ENCODE measurements at places on chromosomes 6 and 20.
A peak's percentile ranks its signal among the peaks of the same experiment; 100 is the strongest.

GRCh38 chr20:46523696-46524328, 10.5 kb upstream of the ZNF334 start:
- no peak for DNase-seq

- DNase-seq, result no peak
Measured at GRCh38 chr6:2763345-2763841, 1.8 kb upstream of the WRNIP1 start.

- DNase-seq, result no peak
Measured at GRCh38 chr6:154615483-154616025, 105.1 kb upstream of the CNKSR3 start.

DNA sequence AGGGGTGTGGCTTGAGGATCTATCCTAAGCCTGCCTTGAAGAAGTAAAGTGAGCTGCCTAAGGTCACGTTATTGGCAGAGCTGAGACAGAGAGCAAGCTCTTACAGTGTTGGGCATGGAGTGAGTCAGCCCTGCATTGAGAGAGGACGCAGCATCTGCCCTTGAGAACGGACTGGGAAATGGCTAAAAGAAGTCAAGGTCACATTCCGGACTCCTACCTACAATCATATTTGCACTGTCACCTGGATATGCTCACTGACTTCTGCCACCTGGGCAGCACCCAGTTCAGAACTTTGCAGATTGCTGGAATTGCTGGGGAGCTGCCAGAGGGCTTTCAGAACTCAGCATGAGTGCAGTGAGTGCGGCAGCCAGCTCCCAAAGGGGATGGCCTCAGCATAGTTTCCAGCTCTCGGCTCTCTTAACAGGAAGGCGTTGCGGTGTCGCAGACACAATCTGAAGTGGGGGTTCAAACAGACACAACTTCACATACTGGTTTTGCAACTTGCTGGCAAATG, 199.3 kb upstream of the SGK1 start:
- no peak for DNase-seq

GRCh38 chr6:97586344-97586743, 303.3 kb upstream of the MMS22L start:
- DNase-seq, result peak; percentile 11

DNA sequence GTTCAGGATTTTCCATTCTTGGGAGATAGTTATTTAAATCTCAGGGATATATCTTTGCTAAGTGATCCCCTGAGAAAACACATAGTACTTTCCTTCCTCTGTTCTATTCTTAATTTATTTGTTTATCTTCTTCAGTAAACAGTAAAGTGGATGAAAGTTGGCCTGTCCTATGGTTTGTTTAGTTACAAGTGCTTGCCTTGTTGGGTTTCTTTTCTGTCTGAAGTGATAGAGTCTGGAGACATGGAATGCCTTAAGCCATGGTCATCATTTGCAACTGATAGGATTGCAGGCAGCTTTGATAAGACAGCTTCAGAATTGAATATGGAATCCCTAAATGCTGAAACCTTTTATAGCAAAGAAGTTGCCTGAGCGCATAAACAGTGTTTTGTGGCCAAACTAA, 4.9 kb downstream of the ADGRG6 start:
- no peak for DNase-seq

DNA sequence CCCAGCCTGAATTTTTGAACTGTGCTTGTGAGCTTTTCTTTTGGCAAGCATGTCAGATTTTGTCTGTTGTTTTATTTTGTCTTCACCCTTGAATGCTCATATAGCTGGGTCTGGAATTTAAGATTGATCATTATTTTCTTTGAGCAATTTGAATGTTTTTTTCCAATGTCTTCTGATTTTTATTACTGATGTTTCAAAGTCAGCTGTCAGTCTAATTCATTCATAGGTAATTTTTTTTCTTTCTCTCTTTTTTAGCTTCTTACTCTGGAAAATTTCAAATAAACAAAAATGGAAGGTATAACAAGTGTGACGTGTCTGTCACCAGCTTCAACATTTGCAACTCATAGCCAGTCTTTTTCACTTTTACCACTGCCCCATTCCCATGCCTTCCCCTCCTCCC, 15.1 kb downstream of the ATRN start:
- DNase-seq, result no peak

DNA sequence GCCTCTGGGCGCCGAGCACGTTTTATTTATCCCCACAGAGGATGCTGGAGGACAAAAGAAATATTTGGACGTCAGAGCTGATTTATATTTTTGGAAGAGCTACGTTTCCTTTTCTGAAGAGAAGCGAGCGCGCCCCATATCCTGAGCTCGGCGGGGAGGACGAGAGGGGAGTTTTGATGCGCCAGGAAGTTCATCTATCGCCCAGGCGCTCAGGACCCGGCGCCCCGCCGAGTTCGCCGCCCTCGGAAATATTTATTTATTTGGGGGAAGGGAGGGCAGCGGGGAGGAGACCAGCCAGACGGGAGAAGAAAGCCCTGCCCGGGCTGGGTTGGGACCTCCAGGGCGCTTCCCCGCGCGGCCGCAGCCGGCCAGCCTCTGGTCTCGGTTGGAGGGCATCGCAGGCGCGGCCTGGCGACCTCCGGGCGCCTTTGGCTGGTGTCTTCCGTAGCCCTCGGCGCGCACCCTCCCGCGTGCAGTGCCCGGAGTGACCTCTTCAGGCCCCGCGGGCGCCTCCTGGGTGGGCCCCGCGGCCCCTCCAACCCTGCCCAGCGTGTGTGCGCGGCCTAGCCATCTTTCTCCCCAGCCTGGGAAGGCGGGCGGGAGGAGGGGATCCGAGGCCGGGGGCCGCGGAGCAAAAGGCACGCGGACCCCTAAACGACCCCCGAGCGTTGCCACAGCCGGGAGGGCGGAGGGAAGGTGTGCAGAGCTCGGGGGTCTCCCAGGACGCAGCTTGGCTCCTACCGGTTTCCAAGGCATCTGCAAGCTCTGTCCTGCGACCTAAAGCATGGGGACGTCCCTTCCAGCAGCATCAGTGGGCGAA, 5.4 kb upstream of the FOXF2 start:
- DNase-seq, result peak; percentile 37

DNA sequence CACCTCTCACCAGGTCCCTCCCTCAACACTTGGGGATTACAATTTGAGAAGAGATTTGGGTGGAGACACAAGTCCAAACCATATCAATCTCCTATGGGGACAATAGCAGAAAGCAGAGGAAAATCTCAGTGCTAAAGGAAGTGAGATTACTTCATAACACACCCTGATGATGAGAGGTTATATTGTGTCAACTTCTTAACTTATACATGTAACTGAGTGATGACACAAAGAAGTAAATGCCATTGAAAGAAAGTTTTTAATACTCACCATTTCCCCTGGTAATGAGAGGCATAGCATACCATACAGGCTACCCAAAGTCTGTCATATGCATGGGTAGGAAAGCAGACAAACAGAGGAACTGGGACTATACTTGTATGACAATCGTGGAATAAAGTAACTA, 137.2 kb downstream of the MMUT start:
- no peak for DNase-seq

DNA sequence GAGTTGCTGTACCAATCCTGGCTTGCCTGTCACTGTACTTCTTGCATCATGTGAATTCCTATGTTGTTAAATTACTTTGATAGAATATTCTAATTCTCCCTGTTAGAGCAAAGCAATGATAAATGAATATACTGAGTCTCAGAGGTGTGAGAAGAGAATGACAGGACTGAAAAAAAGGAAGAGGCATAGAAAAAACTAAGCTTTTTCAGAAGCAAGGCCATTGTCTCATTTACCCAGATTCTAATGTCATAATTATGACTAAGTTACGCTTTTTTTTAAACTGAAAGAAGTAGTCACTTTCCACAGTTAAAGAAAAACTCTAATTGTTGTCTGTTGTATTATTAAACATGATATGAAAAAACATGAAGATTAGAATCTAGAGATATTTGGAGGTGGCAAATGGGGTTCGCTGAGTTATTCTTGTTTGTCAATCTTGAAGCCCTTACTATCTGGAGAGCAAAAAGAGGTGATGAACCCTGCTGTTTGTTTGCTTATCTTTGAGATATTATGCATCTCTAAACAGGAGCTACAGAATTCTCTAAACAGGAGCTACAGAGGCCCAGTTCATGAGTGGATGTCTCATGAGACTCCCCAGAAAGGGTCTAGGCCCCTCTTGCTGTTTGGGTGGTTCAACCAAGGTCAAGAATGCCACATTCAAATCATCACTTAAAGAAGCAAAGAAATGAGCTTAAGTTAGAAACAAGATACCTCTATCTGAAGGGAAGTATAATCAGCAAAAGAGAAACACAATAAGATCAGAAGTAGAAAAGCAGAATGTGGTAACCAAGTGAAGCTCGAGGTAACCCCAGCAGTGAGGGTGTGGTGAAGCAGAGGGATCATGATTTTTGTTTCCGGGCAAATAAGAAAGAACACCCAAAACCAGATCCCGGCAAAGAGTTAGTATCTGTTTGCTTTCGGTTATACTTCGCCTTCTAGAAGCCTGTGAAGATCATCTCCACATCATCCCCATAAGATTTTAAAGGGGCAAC, 33.3 kb upstream of the THEMIS start:
- no peak for DNase-seq

- DNase-seq, result no peak
Measured at GRCh38 chr6:28125401-28125800, 992 bp downstream of the ZSCAN16 start.

DNA sequence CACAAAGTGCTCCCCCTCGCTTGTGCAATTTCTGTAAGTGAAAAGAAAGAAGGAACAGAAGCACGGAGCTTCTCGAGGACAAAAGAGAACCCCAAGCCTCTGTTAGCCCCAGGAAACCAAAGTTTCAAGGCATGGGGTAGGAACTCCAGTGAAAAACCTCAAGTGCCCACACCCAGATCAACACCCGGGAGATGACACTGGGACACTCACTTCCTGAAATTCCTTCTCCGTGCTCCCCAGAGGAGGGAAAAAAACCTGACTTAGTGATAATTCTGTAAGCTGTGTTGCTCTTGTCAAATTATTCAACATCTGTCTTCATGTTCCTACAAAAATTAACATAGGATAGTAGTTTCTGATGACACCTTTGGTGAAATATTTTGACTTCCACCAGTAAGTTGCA, 4.6 kb downstream of the MDGA1 start:
- DNase-seq, result no peak

GRCh38 chr6:36130667-36131510, 576 bp downstream of the MAPK13 start:
- peak; percentile 79 for DNase-seq

DNA sequence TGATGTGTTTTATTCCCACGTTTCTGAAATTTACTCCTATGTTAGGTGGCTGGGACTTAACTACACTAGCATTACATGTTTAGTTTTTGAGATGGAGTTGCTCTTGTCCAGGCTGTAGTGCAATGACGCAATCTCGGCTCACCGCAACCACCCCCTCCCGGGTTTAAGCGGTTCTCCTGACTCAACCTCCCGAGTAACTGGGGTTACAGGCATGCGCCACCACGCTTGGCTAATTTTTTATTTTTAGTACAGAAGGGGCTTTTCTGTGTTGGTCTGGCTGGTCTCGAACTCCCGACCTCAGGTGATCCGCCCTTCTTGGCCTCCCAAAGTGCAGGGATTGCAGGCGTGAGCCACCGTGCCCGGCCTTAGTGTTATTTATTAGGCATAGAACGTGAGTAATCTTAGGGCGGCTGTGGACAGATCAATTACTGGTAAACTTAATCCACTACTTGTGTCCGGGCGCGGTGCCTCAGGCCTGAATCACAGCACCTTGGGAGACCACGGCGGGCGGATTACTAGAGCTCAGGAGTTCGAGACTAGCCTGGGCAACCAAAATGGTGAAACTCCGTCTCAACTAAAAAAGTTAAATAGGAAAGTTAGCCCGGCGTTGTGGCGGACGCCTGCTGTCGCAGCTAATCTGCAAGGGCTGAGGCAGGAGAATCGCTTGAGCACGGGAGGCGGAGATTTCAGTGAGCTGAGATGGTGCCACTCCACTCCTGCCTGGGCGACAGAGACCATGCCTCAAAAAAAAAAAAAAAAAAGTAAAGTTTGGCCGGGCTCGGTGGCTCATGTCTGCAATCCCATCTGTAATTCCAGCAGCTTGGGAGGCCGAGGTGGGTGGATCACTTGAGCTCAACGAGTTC, 123.7 kb upstream of the BTN3A2 start:
- DNase-seq, result no peak

DNA sequence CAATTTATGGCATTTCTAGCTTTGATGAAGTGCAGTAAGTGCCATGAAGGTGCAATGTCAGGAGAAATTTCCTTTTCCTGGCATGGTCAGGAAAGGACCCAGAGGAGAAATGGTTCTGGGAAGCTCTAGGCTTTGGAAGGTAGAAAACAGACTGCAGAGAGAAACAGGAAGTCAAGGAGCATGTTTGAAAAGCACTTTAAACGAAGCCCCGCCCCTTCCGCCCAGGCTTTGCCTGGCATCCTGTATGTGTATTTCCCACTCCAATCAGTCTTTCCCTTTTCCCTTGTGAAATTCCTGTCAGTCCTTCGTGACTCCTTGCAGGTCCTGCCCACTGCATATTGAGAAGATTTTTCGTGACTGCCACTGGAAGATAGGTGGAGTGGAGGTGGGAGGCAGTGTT, 320.9 kb upstream of the SASH1 start:
- no peak for DNase-seq

DNA sequence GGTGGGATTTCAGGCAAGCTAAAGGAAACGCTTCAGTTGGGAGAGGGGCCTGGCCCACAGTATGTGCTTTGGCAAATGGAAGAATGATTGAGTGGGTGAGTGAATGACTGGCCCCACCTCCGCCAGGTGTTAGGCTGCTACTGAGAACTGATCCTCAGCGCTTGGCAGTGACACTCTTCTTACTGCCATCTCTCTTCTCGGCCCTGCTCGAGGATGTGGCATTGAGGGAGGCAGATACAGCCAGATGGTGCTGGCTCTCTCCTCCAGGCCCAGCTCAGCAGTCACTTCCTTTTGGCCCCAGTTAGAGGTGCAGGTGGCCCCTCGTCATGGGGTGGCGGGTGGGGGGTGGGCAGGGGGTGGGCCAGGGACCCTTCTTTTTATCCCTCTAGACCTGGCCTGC, 38.9 kb upstream of the KCNK5 start:
- DNase-seq, result no peak

DNA sequence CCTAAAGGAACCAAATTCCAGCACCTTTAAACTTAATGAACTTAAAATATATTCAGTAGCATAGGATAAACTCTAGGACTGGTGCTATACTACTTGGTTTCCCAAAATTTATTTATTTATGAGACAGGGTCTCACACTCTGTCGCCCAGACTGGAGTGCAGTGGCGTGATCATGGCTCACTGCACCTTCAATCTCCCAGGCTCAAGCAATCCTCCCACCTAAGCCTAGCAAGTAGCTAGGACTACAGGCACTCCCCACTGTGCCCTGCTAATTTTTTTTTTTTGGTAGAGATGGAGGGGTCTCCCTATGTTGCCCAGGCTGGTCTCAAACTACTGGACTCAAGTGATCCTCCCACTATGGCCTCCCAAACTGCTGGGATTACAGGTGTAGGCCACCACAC, 21.4 kb downstream of the EIF2S2 start:
- DNase-seq, result no peak
